ENCODE measurements at places on chromosomes 2 and 18. TPM values are rescaled to one million over a fixed set of nuclear protein-coding genes. Genes with fewer than 3 reads are reported as not detected.

DNA sequence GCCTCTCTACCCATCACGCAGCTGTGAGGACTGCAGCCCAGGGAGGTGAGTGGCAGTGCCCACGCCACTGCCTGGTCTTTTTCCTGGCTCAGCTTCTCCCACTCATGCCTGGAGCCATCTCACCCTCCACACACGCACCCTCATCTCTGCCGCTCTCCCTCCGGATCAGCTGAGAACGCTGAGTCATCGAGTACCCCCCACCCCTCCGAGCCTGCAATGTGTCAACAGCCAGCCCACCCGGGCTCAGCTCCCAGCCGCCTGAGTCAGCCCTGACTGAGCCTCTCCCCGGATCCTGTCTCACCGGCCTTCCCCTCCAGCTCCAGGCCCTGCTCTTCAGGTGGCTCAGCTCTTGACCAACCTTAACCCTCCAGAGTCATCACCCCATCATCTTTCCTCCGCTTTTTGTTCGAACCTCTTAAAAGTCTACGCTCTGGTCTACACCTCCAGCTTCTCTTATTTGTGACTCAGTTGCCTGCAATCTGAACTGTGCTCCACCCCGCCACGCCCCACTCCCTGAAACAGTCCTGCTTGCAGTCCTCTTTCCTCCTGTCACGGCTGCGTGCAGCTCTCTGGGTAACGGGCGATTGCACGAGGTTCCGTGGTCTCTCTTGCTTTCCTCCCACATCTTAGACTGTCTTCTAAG, 94.4 kb upstream of the ASAP2 start:
- no peaks in the 10 kb centered on the region for H3K27me3 ChIP-seq
- DNase-seq: no peak
- H3K27ac ChIP-seq: no peak overlapping the region
- no peaks in the 10 kb centered on the region for H3K4me1 ChIP-seq

GRCh38 chr2:197869501-197870111, 65.2 kb downstream of the PLCL1 start:
- no peaks in the 10 kb centered on the region for H3K36me3 ChIP-seq
- no peak for DNase-seq
- H3K4me1 ChIP-seq: peaks cover 8% of the 10 kb centered on the region
- no peak overlapping the region for H3K27ac ChIP-seq

The C1QL2 gene
- not detected for total RNA-seq

GRCh38 chr2:96596596-96596995, 41.5 kb downstream of the KANSL3 start:
- H3K4me1 ChIP-seq: no peaks in the 10 kb centered on the region
- peaks cover 39% of the 10 kb centered on the region for H3K36me3 ChIP-seq

DNA sequence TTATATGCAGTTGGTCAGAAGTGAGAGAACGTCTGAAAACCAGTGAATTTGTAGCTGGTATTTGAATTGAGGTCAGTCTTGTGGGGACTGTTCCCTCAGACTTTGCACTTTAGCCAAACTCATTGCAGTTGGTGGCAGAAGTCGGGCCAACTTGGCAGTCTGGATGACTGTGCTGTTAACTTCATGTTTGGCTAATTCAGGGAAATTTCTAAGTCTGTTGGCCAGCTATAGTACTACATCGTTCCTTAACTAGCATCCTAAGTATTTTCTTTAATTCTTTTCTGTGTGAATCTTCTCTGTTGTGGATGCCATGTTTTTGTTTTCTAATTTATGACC, 806.8 kb upstream of the GCFC2 start:
- H3K27ac ChIP-seq: no peak overlapping the region
- H3K4me3 ChIP-seq: no peak overlapping the region
- no peaks in the 10 kb centered on the region for H3K4me1 ChIP-seq
- no peaks in the 10 kb centered on the region for H3K27me3 ChIP-seq

The PLCD4 gene
- 4.7 TPM for total RNA-seq

DNA sequence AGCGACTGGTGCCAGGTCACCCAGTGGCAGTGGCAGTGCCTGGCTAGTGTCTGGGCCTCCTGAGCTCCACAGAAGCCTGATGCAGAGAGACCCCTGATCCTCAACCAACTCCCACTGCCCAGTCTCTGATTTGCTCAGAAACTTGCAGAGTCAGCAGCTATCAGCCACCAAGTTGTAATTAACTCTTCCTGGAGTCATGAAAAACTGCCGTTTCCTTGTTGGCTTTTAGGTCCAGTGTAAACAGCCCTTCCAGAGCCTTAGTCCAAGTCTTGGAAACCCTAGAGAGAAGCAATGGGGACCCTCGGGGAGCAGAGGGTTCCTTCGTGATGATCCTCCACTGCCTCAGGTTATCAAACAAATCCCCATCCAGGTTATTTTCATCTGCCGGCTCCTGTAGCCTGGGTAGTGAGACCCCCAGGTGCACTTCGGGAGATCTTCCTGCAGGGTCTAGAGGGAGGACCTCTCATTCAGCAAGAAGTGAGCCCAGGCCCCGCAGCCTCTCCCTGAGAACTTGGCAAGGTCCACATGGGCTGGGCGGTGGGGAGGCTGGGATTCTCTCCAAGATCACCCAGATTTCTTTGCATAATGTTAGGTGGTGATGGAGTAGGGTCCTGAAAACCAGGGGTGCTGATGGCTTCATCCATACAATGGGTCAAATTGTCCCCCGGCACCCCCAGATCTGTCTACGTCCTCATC, 137.7 kb upstream of the HDAC4 start:
- no peaks in the 10 kb centered on the region for H3K36me3 ChIP-seq
- no peak overlapping the region for H3K4me3 ChIP-seq
- no peak overlapping the region for H3K27ac ChIP-seq
- DNase-seq: no peak

- H3K36me3 ChIP-seq: no peaks in the 10 kb centered on the region
- peaks cover 51% of the 10 kb centered on the region for H3K4me1 ChIP-seq
- DNase-seq: no peak
- no peak overlapping the region for H3K4me3 ChIP-seq
- H3K27me3 ChIP-seq: peaks cover 95% of the 10 kb centered on the region
Observed at GRCh38 chr2:172097557-172098131, 5.1 kb downstream of the DLX2 start.

DNA sequence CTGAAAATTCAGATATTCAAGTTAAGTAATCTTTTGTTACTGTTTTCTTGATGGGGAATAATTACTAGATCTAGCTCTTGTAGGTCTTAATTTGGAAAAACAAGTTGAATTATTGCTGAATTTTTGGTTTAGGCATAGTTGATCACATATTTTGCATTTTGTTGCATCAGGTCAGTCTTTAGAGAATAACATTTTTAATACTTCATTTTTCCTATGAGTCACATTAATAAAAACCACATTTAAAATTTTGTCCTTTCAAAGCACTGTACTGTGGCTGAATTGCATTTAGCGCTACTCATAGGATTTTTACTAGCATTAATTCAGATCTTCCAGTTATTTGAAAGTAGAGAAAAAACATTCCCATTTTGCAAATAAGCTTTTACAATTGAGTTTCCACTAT, 23.2 kb downstream of the MAP4K4 start:
- H3K27ac ChIP-seq: no peak overlapping the region
- no peaks in the 10 kb centered on the region for H3K27me3 ChIP-seq
- no peak for DNase-seq
- H3K4me3 ChIP-seq: no peak overlapping the region

GRCh38 chr2:43725711-43726246, 48.1 kb upstream of the DYNC2LI1 start:
- no peaks in the 10 kb centered on the region for H3K27me3 ChIP-seq
- H3K27ac ChIP-seq: no peak overlapping the region
- DNase-seq: no peak
- H3K4me1 ChIP-seq: peaks cover 9% of the 10 kb centered on the region
- H3K4me3 ChIP-seq: no peak overlapping the region
- H3K36me3 ChIP-seq: peaks cover 2% of the 10 kb centered on the region

The REG3G gene
- total RNA-seq: 0.58 TPM

The CHRNA1 gene
- not detected for total RNA-seq

DNA sequence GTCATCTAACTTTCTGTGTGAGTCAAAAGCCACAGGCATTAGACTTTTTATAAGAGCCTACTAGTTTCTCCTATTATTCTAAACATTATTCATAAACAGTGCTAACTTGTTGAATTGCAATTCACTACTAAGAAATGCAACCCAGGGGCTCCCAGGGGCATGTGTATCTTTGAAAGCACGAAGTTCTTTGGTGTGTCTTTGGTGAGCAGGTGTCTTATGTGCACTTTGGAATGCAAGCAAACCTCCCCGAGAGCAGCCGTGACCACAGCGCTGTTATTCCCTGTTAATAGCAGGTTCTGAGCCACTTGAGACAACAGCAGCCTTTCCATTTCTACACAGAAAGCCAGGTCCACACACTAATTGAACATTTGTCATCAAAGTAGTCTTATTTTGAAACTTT, 123.5 kb downstream of the PRKRA start:
- H3K27ac ChIP-seq: peak overlapping the region; percentile 44
- H3K4me1 ChIP-seq: no peaks in the 10 kb centered on the region
- peak; percentile 13 for DNase-seq
- H3K27me3 ChIP-seq: no peaks in the 10 kb centered on the region
- no peak overlapping the region for H3K4me3 ChIP-seq
- no peaks in the 10 kb centered on the region for H3K36me3 ChIP-seq

GRCh38 chr2:204920776-204921175, 375.5 kb downstream of the PARD3B start:
- H3K27me3 ChIP-seq: no peaks in the 10 kb centered on the region
- no peak for DNase-seq
- no peaks in the 10 kb centered on the region for H3K36me3 ChIP-seq
- no peak overlapping the region for H3K27ac ChIP-seq

The HOXD3 gene
- total RNA-seq: 1.1 TPM

DNA sequence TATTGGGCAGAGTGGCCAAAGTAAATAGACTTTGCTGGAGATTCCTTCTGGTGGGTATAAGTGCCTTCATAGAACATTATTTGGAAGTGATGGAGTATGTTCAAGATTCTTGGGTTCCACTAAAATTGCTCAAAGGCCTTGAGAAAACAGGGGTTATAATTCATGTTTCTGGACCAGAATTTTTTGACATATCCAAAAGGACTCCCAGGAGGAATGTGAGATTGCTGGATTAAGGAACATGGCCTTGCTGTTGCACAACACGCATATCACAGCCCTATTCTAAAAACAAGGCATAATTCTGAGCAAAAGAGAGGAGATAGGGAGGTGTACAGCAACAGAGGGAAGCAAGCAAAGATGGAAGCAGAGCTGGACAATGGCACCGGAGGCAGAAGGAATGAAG, 111.7 kb upstream of the TNP1 start:
- H3K27me3 ChIP-seq: no peaks in the 10 kb centered on the region
- no peak overlapping the region for H3K27ac ChIP-seq
- H3K36me3 ChIP-seq: no peaks in the 10 kb centered on the region
- no peaks in the 10 kb centered on the region for H3K4me1 ChIP-seq
- H3K4me3 ChIP-seq: no peak overlapping the region

DNA sequence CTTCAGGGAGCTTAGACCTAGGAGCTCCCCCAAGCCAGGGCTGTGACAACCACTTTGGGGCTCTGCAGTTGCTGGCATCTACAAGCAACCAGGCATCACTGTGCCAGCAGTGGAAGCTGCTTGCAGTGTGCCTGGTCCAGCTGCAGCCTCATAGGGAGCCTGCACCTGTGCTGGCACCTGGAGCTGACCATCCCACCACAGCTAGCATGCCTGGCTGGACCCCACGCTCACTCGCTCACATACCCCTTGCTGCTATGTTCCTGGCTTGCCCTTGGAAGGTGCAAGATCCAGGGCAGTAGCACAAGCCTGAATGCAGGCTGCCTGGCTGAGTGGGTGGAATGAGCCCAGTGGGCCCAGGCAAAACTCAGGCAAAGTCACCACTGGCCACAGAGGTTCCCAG, 82.5 kb downstream of the ZNF804A start:
- no peak overlapping the region for H3K27ac ChIP-seq
- no peak for DNase-seq
- H3K4me1 ChIP-seq: no peaks in the 10 kb centered on the region
- no peaks in the 10 kb centered on the region for H3K36me3 ChIP-seq
- H3K27me3 ChIP-seq: no peaks in the 10 kb centered on the region

GRCh38 chr2:181262782-181263181, 194.4 kb upstream of the ITGA4 start:
- no peak overlapping the region for H3K4me3 ChIP-seq
- no peak for DNase-seq
- no peaks in the 10 kb centered on the region for H3K4me1 ChIP-seq
- H3K27ac ChIP-seq: no peak overlapping the region
- no peaks in the 10 kb centered on the region for H3K27me3 ChIP-seq
- no peaks in the 10 kb centered on the region for H3K36me3 ChIP-seq

GRCh38 chr2:158805936-158806335, 10.8 kb downstream of the DAPL1 start:
- H3K27ac ChIP-seq: no peak overlapping the region
- no peaks in the 10 kb centered on the region for H3K36me3 ChIP-seq
- H3K4me1 ChIP-seq: peaks cover 6% of the 10 kb centered on the region
- DNase-seq: no peak
- H3K27me3 ChIP-seq: no peaks in the 10 kb centered on the region

The RABL2A gene
- 22.7 TPM for total RNA-seq

The BCL11A gene
- total RNA-seq: 21.1 TPM

The PROKR1 gene
- not detected for total RNA-seq

DNA sequence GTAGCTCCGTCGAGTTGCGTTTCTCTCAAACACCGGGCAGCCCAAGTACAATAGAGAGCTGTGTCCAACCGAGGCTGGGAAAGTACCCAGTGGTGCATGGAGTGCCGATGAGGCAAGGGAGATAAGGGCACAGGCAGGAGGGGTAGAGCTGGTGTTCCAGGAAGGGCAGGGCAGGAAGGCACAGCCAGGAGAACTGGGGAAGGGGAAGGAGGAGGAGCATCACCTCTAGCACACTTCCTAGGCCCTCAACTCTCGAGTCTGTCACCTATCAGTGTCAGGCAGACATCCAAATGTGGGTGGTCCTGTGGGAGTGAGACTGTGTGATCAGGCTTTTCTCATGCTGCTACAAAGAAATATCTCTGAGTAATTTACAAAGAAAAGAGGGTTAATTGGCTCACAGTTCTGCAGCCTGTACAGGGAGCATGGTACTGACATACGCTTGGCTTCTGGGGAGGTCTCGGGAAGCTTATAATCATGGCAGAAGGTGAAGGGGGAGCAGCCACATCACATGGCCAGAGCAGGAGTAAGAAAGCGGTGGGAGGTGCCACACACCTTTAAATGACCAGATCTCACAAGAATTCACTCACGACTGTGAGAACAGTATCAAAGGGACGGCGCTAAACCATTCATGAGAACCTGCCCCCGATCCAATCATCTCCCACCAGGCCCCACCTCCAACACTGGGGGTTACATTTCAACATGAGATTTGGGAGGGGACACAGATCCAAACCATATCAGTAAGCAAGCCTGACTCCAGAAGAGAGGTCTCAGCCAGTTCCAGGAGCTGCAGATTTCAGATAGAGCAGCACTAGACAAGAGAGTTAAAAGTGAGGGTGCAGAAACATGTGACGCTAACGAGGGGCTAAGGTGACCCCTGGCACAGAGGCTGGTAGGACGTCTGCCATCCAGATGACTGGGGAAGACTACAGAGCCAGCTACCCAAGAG, 75.7 kb downstream of the MBOAT2 start:
- no peak overlapping the region for H3K4me3 ChIP-seq
- no peaks in the 10 kb centered on the region for H3K4me1 ChIP-seq
- H3K27ac ChIP-seq: no peak overlapping the region
- no peaks in the 10 kb centered on the region for H3K27me3 ChIP-seq

Data from lung (tissue), 17 donors.